ENCODE measurements at places on chromosomes 4 and X.

DNA sequence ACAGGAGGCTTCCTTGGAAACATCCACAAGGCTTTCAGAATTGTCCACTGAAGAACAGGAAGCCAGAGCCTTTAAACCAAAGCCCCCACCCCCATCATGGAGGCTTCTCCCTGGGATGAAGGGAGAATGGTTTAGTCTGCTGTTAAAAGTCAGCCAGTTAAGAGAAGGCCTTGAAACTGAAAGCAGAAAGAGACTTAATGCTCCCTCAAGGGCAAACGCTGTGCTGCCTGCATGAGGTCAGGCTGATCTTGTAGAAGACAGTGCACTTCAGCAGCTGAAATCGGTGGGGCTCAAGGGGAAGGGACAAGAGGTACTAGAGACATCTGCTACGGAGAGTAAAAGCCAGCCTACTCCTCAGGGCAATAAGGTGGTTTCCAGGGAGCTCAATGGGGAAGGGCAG lies 69.0 kb downstream of the HPRT1 start:
- H3K27me3 ChIP-seq, result no peaks in the 10 kb centered on the region
- no peak overlapping the region for H3K4me3 ChIP-seq
- peaks cover 31% of the 10 kb centered on the region for H3K4me1 ChIP-seq
- no peak overlapping the region for H3K27ac ChIP-seq
- no peak for DNase-seq
- no peaks in the 10 kb centered on the region for H3K36me3 ChIP-seq

GRCh38 chrX:124719060-124719459 lies 372.7 kb downstream of the SH2D1A start:
- H3K27ac ChIP-seq, result no peak overlapping the region
- H3K4me1 ChIP-seq, result no peaks in the 10 kb centered on the region

GRCh38 chr4:159451006-159451405 lies 348.1 kb downstream of the RAPGEF2 start:
- no peak overlapping the region for H3K4me3 ChIP-seq
- H3K27ac ChIP-seq, result no peak overlapping the region
- no peak for DNase-seq
- H3K27me3 ChIP-seq, result no peaks in the 10 kb centered on the region
- H3K36me3 ChIP-seq, result no peaks in the 10 kb centered on the region

GRCh38 chr4:27318740-27319139 lies 458.1 kb downstream of the STIM2 start:
- H3K4me3 ChIP-seq, result no peak overlapping the region
- DNase-seq, result no peak
- H3K27ac ChIP-seq, result no peak overlapping the region
- no peaks in the 10 kb centered on the region for H3K36me3 ChIP-seq
- no peaks in the 10 kb centered on the region for H3K4me1 ChIP-seq
- no peaks in the 10 kb centered on the region for H3K27me3 ChIP-seq

GRCh38 chr4:108744307-108744706 lies 18.5 kb downstream of the ETNPPL start:
- DNase-seq, result no peak
- no peak overlapping the region for H3K27ac ChIP-seq
- H3K4me1 ChIP-seq, result no peaks in the 10 kb centered on the region
- H3K4me3 ChIP-seq, result no peak overlapping the region
- H3K36me3 ChIP-seq, result no peaks in the 10 kb centered on the region
- H3K27me3 ChIP-seq, result no peaks in the 10 kb centered on the region

- no peak overlapping the region for H3K4me3 ChIP-seq
- DNase-seq, result no peak
- H3K27ac ChIP-seq, result no peak overlapping the region
- no peaks in the 10 kb centered on the region for H3K36me3 ChIP-seq
- H3K4me1 ChIP-seq, result no peaks in the 10 kb centered on the region
Measured at GRCh38 chr4:150619042-150619441, 37.1 kb downstream of the MAB21L2 start.

All from PC-9 (cell line).